Cardiac fibroblast (primary cell): ENCODE measurements at places on chromosomes 4 and X.

DNA sequence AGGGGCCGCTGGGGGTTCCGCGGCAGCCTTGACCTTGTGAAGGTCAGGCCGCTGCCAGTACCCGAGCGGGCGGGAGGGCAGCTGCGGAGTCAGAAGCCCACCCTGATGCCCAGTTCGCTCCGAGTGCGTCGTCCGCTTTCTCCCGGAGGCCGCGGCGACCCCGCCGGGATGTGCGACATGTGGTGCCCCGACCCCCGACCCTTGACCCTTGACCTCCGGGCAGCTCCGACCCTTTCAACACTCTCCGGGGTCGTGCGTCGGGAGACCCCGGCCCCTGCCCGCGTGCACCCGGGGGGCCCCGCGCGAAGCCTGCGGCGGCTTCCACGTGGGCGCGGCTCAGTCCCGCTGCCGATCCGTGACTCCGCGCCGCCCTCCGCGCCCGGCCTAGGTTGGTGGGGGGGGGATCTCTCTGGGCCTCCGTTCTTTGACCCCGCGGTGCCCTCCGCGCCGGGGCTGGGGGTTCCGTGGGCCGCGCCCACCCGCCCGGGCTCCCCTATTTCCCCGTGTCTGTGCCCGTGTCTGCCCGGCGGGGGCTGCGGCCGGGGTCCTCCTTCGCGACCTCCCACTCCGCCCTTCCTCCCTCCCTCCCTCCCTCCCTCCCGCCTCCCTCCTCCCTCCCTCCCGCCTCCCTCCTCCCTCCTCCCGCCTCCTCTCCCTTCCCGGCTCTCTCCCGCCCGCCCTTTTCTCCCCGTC, 609 bp upstream of the SLC25A6 start:
- DNase-seq = peak; percentile 76

GRCh38 chr4:7309181-7309580, 116.8 kb downstream of the SORCS2 start:
- no peak for DNase-seq

DNA sequence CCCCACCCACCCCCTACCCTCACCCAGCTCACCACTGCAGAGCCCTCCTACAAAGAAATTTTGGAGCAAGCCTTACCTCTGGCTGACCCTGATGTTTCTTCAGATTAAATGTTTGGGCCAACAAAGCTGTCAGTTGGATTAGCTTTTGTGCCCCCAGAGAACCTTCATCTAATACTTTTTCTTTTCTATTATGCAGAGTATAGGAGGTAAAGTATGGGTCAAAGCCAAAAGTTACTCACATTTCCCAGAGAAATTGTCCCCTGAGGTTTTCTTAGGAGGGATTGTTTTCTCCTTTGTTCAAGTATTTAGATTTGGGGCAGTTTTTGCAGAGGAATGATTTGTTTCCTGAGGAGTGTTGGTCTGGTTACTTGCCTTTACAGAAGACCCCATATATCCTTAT, 69.5 kb downstream of the AASDH start:
- peak; percentile 32 for DNase-seq

- no peak for DNase-seq
These were observed 403.9 kb upstream of the RPS6KA3 start for GRCh38 chrX:20670611-20671010.

DNA sequence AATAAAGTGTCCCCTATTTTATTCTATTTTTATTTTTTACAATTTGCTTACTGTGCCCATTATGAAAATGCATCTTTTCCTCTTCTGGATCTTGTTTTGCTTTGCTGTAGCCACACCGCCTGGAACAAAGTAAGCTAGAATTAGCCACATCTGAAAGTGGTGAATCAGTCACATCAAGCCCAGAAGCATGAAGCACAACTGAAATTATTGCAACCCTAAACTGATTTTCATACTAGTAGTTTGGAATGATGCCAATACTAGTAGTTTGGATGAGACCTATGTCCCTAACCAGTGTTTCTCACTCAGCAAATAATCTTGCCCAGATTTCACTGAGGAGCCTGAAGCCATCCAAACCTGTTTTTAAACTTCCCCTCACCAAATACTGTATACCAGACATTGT, 303.0 kb downstream of the EPHA5 start:
- no peak for DNase-seq

DNA sequence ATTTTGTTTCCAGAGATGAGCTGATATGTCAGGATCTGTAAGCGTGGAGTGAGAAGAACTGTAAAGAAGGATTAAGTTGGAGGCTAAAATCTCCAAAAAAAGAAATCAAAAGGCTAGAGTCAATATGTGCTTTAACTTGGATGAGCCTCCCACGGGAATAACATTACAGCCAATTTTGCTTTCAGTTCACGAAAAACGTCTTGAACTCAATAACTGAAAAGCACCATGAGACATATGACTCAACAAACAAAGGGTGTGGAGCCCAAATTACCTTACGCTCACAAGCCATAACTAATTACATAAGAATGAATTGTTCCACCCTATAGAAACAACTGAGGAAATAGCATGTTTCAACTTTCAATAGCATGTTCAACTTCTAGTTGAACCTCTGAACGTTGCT, 22.3 kb downstream of the TMPRSS11D start:
- DNase-seq = peak; percentile 34

- DNase-seq = no peak
These were observed 380.5 kb downstream of the IDS start for GRCh38 chrX:149124526-149125108.

- DNase-seq = peak; percentile 42
These were observed 62.2 kb upstream of the FRMPD4 start for GRCh38 chrX:12076046-12076445.

- DNase-seq = peak; percentile 4
These were observed 112.9 kb downstream of the PTPN13 start for GRCh38 chr4:86706923-86707597.

- DNase-seq = no peak
These were observed 139.5 kb downstream of the SH3KBP1 start for GRCh38 chrX:19747652-19748610.

DNA sequence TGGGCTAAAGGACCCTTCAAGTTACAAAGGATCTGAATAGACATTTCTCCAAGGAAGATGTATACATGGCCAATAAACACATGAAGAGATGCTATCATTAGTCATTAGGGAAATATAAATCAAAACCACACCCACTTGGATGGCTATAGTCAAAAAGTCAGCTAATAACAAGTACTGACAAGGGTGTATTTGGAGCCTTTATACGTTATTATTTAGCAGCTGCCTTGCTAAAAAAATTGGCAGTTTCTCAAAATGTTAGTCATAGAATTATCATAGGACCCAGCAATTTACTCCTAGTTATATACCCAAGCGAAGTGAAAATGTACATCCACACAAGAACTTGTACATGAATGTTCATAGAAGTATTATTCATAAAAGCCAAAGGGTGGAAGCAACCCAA, 112.7 kb upstream of the DUSP21 start:
- peak; percentile 17 for DNase-seq

DNA sequence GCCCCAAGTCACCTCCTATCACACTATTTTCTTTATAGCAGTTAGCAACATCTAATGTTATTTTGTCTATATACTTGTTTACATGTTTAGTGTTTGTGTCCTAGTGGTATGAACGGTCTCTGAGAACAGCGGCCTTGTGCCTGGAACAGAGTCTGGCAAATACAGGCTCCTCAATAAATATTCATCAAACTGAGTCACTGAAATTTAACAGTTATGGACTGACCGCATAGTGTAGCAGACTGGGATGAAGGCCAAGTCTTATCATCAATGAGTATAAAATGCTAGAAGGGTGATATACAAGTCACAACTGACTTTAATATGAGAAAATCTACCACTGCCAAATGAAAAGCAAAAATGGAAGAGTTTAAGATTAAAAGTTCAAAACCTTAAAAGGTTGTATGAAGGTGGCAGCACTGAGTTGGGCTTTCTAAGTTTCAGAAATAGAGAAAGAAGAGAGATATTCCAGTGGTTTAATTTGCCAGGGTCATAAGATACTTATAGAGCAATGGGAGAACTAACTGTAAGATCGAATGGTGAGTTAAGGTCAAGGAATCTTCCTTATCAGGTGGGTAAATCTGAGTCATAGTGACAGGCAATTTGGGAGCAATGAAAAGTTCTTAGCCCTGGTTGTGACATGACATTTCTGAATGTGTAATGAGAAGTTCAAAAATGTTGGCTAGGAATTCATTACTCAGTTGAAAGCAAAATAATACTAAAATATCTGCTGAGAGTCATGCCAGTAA, 34.9 kb downstream of the ELOVL6 start:
- peak; percentile 73 for DNase-seq

DNA sequence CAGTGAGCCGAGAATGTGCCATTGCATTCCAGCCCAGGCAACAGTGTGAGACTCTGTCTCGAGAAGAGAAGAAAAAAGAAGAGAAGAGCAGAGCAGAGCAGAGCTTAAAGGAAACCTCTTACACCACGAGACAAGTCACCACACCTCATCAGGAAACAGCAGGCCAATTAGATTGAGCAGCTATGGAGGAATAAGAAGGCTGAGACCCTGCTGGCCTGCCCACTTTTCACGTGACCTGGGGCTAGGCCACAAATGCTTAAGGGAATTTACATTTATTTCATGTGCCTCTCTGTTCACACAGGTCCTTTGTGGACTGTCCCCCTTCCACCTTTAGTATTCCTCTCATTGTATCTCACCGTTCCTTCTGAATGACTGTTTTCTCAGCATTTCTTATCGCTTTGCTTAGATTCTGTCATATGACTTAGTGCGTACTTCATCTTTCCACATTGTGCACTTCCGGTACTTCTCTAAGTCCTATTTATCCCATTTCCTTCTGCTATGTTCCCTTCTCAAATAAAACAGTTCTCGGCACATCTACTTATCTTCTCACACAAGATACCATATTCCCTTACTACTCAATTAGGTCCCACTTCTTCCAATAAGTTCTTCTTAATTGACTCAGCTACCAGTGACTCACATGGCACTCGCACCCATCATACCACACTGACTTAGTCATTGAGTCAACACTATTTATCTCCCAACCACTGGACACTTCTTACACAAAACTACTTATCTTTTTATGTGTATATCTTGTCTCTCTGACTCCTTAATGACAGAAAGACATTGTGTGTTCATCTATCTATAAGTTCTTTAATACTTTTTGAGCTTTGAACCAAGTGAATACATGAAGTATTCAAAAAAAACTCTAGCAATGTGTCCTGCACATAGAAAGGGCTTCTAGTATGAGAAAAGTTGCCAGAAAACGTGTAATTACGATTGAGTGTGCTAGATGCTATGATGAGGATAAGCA, 11.0 kb downstream of the CUL4B start:
- DNase-seq = peak; percentile 91
